BJ (cell line): ENCODE measurements at places on chromosomes 3 and 15. TPM values are rescaled to one million over a fixed set of nuclear protein-coding genes. Genes with fewer than 3 reads are reported as not detected.
A peak's percentile ranks its signal among the peaks of the same experiment; 100 is the strongest.

- no peak for DNase-seq
Observed at GRCh38 chr15:47588958-47589357, 128.3 kb upstream of the SEMA6D start.

- peak; percentile 58 for DNase-seq
Observed at GRCh38 chr3:70726961-70727360, 414.5 kb upstream of the MDFIC2 start.

DNA sequence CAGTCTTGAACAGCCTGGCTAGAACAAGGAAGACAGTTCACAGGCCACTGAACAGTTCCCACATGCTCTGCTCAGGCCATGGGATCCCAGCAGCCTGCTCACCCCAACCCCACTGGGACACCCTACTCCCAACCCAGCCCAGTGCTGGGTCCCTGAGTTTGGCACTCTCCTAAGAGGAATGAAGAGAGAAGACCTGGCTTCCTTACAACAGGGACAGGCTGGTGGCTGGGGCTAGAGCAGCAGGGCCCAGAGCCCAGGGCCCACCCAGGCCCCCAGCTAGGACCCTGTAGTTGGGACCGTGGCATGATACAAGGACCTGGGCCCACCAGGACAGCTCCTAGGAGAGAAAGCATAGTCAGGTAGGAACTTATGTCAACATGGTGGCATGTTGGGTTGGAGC is 43.4 kb downstream of the SEMA3G start:
- no peak for DNase-seq

DNA sequence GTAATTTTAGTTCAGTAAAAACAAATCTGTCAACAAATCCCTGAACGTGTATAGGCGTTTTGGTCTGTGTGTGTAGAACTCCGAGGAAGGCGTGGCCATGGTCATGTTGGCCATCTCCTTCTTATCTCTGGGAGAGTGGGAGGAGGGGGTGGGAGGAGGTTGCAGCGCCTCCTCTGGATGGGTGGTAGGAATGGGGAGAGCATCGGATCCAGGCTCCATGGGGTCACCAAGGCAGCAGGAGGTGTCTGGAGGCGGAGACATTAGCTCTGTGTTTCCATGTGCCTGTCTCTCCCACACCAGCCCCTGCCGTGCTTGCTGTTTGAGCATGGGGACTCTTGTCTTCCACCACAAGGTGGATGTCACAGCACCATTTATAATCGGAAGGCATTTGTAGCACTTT is 34.5 kb upstream of the TRPM1 start:
- DNase-seq: no peak

DNA sequence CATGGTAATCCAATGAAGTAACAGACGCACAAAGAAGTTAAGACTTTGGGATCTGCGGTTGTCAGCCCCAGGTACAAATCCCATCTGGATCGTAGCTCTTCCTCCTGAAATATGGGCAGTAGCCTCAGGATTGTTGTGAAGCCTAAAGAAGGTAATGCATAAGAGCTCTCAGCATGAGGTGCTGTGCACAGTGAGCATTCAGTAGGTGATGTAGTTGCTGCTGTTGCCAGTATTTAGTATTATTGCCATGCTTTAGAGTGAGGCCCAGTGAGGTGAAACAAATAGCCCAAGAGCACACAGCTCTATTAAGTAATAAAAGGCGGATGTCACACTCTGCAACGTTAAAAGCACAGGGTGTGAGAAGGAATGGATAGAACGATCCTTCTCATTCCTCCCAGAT is 225.7 kb downstream of the GABRG3 start:
- DNase-seq: no peak

- no peak for DNase-seq
Observed at GRCh38 chr3:153752405-153753027, 368.7 kb upstream of the ARHGEF26 start.

SH3GL3 gene
- polyA plus RNA-seq: not detected in 2 replicates

- DNase-seq: no peak
Observed at GRCh38 chr15:78055919-78056713, 21.4 kb downstream of the TBC1D2B start.
